Heart right ventricle (tissue), 16 donors: ENCODE measurements at places on chromosomes 11 and 22. TPM values are rescaled to one million over a fixed set of nuclear protein-coding genes. Genes with fewer than 3 reads are reported as not detected.

DNA sequence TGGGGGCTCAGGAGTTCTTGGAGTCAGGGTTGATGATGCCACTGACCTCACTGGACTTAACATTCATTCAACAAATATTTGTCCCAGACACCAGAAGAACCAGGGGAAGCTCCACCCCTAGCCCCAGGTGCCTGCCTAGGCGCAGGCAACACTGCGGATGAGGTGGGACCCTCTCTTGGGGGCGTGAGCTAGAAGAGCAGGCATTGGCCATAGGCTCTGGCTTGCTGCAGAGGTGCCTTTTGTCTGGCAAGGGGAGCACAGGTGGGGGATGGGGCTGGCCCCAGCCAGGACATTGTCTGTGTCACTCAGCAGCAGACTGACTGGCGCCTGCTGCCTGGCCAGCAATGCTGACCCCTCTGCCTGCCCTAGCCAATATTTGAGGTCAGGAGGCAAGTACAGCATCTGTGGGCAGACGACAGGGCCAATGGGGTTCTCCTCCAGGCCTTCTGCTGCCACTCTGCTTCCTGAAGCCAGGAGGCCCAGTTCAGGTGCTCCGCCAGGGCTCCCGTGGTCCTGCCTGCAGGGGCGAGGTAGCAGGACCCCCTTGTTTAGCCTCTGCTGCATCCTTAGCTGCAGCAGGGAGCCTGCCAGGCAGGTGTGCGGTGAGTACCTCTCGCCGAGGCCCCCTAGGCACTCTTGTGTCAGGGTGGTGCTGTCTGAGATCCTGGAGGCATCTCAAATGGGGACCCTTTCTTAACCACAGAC lies 4.0 kb downstream of the LINC01488 start:
- DNase-seq, result no peak

GRCh38 chr11:62875698-62876478 lies 4.8 kb upstream of the SLC3A2 start:
- DNase-seq, result no peak

- no peak for DNase-seq
Measured at GRCh38 chr11:91653079-91653754, 571.4 kb upstream of the FAT3 start.

- DNase-seq, result no peak
Measured at GRCh38 chr22:36343070-36343719, 44.6 kb downstream of the MYH9 start.

DNA sequence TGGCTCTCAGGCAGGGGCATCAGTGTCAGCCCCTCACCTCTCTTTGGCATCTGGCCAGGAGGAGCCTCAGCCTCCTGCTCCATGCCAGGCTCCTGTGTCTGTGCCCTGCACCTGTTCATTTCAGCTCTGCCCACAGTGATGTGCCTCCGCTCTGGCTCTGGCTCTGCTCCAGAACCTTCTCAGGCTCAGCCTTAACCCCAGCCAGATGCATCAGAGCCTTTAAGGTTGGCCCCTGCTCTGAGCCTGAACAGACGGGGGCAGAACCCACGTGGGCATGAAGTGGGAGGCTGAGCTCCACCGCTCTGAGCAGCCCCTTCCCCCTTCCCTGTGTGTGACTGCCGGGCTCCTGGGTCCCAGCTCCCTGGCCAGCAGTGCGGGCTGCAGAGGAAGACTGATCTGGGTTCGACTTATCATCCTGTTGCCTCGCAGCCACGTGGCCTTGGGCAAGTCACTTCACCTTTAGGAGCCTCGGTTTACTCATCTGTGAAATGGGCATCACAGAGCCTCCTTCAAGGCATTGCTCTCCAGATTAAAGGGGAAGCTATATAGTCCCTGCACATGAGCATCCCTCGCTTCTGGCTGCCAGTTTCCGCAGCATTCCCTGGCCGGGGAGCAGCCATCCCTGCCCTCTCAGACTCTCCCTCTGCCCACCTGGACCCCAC lies 44.7 kb upstream of the RTL6 start:
- DNase-seq, result no peak

DNA sequence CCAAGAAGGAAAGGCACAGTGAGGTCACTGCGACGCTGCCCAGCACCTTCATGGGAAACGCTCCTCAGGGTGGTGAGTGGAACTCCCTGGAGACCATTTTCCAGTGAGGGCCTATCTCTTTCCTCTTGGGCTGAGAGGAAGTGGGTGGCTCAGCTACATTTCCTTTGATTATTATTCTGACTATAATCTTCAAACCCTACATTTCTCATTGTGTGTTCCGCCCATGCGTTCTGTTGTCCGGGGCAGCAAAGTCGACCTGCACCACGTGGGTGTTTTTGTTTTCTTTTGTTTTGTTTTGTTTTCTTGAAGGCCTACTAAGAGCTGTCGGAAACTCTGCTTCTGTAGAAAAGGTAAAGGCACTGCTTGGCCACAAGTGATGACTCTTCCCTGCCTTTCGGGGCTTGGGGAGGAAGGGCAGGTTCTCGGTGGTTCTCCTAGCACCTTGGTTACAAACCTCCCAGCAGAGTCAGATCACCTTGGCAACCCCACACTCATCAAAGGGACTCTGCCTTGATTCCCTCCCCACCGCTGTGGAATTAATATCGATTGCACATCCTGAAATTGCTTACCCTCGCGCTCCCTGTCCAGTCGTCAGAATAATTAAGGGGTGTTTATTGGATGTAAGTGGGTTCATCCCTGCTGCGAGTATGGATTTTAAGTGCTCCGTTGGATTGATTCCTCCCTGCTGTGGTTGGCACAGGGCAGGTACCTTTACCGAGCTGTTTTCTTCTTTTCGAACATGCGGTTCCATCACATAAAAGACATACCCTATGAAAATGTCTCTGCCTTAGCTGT lies 7.3 kb downstream of the PARVB start:
- no peak for DNase-seq

GRCh38 chr11:44368886-44369285 lies 58.9 kb upstream of the ALX4 start:
- DNase-seq, result no peak

GRCh38 chr11:32573228-32573627 lies 10.4 kb upstream of the EIF3M start:
- DNase-seq, result no peak

DNA sequence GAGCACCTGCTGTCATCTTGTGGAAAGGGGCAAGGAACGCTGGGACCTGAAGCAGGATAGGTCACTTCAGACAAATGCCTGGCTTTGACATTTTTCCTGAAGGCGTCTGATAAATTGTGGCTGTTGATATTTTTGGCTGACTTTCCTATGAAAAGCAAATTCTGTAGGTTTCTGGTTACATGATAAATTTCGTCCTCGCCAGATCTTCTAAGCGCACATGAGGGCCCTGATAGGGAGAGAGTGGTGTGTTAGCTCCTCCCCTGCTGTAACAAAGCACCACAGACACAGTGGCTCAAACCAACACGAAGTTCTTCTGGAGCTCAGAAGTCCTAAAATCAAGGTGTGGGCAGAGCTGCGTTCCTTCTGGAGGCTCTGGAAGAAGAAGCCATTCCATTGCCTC lies 19.6 kb downstream of the APOL4 start:
- DNase-seq, result no peak

Gene SMC1B
- not detected for total RNA-seq

Gene FOXR1
- total RNA-seq, result not detected

Gene UBQLN3
- 0.32 TPM for total RNA-seq

- no peak for DNase-seq
Measured at GRCh38 chr11:15913261-15913660, 443.1 kb downstream of the SOX6 start.

DNA sequence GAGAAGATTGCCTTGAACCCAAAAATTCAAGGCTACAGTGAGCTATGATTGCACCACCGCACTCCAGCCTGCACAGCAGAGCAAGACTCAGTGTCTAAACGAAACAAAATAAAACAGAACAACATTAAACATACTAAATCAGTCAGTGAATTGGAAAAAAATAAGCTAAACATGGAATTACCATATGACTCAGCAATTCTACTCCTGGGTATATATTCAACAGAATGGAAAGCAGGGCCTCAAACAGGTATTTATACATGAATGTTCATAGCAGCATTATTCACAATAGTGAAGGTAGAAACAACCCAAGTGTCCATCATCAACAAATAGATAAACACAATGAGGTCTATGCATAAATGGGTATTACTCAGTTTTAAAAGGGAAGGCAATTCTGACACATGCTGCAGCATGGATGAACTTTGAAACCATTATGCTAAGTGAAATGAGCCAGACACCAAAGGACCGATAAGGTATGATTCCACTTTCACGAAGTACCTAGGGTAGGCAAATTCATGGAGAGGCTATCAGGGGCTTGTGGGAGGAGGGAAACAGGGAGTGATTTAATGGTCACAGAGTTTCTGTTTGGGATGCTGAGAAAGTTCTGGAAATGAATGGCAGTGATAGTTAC lies 15.5 kb downstream of the NTM start:
- no peak for DNase-seq

Gene APOL3
- total RNA-seq, result 65.9 TPM

DNA sequence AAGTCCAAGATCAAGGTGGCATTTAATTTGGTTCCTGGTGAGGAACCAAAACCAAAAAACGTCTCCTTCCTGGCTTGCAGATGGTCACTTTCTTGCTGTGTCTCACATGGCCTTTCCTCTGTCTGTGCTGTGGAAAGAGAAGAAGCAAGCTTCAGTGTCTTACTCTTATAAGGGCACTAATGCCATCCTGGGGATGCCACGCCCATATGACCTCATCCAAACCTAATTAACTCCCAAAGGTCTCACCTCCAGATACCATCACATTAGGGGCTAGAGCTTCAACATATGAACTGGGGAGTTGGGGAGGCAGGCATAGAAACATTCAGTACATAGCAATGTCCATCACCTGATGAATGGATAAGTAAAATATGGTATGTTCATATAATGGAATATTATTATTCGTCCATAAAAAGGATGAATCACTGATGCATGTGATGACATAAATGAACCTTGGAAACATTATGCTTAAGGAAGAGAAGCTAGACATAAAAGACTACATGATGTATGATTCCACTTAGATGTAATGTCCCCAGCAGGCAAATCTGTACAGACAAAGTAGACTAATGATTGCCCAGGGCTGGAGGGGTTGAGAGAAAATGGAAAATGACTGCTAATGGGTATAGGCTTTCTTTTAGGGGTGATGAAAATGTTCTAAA lies 78.6 kb upstream of the B3GNT6 start:
- DNase-seq, result no peak

DNA sequence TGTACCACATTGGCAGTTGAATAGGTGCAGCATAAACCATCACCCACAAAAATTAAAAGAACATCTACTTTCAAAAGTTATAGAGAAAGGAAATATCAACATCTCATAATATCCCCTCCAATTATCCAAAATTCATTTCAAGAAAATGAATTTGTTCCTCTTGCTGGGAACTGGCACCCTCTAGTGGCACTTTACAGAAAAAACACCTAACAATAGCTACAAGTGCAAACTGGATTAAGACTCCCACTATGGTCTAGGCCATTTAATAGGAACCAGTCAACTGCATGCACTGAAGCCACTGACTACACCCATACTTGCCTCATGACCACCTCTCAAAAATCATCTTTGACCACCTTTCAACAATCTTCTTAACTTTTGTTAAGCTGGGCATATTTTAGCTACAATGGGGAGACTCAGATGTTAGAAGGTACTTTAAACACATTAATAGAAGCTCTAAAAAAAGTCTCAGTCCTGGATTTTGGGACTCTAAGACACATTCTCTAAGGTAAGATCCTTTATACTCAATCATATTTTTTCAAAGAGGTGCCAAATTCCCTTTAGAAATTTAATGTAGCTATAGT lies 17.3 kb downstream of the TRAF6 start:
- DNase-seq, result peak; percentile 27

DNA sequence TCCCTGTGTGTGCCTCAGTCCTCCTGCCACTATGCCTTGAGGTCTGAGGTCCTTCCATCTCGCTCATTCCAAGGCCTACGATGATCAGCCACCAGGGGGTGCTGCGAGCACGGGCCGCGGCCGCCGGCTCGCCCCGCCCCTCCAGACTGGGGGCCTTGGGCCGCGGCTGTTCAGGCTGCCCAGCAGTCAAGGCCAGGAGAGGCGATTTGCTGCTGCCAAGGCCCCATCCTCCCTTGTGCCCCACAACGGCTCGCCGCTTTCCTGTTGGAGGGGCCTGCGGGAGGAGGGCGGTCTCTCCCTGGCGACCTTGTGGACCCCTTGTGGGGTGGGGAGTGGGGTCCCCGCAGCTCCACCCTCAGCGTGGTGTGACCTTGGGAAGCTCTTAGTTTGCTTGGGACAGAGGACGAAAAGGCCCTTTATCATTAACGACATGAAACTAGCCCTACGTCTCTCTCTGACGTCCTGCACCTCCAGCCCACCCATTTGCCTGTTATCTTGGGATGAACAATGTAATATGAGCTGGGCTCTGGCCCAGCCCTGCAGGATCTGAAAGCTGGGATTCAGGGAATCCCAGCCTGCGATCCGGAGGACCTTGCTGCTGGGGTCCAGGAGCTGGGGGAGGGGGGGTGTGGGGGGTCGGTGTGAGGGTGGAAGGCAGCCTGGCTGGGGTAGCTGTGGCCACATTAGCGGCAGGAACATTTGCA lies 5.3 kb upstream of the GALR3 start:
- peak; percentile 82 for DNase-seq

- no peak for DNase-seq
Measured at GRCh38 chr11:68878022-68878421, 25.6 kb downstream of the MRPL21 start.

Gene LRRC55
- 0.34 TPM for total RNA-seq

Gene TUB
- total RNA-seq, result 23.0 TPM

GRCh38 chr11:47918370-47918690 lies 62.0 kb upstream of the PTPRJ start:
- no peak for DNase-seq

GRCh38 chr11:12800871-12801270 lies 126.7 kb downstream of the TEAD1 start:
- no peak for DNase-seq

Gene IGLL1
- not detected for total RNA-seq

DNA sequence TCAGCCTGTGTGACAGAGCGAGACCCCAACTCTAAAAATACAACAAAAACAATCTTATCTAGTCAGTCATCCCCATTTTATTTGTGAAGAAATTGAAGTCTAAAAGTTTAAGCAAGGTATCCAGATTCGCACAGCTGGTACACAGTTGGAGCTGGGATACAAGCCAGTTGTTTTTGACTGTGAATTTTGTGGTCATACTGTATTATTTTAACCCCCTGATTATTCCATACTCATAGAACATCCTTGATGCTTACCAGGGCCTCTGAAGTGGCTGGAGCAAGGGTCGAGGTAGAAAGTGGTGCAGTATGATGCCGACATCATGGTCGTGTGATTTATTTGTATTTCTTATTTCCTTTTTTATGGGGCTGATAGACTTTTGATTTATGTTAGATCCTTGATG lies 50.0 kb downstream of the BID start:
- no peak for DNase-seq

Gene CD3G
- 0.21 TPM for total RNA-seq

DNA sequence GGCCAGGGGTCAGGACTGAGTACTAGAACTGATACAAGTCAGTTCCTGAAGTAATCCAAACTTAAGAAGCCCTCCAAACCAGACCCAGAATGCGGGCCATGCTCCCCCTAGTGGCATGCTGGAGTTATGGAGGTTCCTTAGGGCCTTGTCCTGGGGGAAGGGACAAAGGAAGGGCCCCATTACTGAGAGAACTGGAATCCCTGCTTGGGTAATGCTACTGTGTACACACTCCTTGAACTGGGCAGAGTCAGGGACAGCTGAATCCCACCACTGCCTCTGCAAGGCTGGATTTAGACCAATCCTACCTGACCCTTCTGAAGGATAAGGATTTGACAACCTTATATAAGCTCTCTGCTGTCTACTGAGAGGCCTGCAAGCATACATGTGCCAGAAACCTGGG lies 97.3 kb upstream of the AKIP1 start:
- peak; percentile 81 for DNase-seq

Gene BUD13
- total RNA-seq, result 7.7 TPM
